ENCODE measurements at places on chromosomes 1 and 21.
A peak's percentile ranks its signal among the peaks of the same experiment; 100 is the strongest.

- no peak for DNase-seq
Observed at GRCh38 chr1:174703309-174703708, 255.5 kb downstream of the GPR52 start.

- peak; percentile 47 for DNase-seq
Observed at GRCh38 chr21:31132574-31133242, 94.4 kb upstream of the KRTAP19-8 start.

GRCh38 chr21:14483296-14483695 lies 62.8 kb downstream of the SAMSN1 start:
- no peak for DNase-seq

DNA sequence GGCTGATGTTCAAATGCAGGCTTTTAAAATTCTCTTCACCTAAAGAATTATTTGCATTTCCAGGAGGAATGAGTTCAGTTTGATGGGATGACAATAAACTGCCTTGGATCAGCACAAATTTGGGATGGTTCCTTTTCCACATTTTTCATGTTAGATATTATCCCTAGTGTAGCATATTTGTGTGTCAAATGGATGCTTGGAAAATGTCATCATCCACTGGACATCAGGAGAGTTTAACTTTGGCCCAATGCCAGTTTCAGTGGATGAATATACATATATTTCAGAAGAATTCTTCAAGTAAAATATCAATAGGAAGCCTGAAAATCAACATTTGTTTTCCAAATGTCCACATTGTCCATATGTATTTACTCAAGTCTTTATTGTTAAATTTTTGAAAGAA lies 116.5 kb upstream of the COL24A1 start:
- DNase-seq: no peak

DNA sequence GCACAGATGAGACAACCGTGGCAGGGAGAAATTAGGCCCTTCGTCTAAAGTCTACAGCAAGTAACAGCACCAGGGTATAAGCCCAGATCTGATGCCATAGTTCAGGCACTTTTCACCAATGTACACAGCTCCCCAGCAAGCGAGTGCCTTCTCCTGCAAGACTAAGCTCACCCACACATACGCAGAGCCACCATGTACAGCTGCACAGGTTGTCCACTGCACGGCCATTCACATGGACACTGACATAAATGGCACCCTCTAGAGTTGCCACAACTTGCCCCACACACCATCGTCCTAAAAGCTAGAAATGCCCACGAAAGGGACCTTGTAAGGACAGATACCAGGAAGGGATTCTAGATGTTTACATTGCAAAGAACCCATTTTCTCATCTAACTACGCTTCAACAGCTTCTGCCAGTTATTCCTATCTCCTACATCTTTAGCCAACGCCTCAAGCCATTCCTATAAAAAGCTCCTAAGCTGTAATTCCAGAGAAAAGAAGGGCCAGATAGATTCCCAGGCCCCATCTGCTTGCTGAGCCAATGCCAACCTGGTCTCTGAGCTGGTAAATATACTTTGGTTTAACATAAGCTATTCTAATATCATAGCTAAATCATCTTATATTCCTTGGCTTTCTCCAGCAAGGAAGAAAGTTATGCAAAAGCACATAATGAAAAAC lies 174.0 kb upstream of the KAZN start:
- no peak for DNase-seq

GRCh38 chr1:229657993-229658755 lies 32.1 kb downstream of the URB2 start:
- DNase-seq: no peak

DNA sequence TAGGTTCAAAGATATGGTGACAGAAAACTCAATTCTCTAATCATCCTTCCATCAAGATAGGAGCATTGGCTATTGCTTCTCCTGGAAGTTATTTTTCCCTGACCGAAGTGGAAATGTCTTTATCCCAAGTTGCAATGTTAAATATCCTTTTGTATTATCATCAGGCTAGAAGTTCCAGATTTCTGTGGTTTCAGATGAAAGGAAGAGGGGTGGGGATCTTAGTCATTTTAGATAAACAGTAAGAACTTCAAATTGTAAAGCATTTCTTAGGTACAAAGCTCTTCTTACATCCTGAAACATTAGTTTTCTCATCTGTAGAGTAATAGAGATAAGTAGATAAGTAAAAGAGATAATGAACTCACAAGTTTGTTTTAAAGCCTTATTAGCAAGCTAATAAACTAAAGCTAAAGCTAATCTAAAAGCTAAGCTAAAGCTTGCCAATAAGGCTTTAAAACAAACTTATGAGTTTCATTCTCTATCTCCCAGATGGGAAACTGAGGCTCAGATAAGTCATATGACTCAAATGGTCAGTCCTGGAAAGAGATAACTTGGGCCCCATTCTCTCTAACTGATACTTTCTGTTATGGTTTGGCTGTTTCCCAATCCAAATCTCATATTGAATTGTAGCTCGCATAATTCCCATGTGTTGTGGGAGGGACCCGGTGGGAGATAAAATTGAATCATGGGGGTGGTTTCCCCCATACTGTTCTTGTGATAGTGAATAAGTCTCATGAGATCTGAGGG lies 99.2 kb upstream of the KCNK2 start:
- DNase-seq: no peak

- no peak for DNase-seq
Observed at GRCh38 chr1:231581859-231582258, 44.7 kb upstream of the DISC1 start.

- no peak for DNase-seq
Observed at GRCh38 chr1:172515927-172516326, 17.0 kb upstream of the SUCO start.

DNA sequence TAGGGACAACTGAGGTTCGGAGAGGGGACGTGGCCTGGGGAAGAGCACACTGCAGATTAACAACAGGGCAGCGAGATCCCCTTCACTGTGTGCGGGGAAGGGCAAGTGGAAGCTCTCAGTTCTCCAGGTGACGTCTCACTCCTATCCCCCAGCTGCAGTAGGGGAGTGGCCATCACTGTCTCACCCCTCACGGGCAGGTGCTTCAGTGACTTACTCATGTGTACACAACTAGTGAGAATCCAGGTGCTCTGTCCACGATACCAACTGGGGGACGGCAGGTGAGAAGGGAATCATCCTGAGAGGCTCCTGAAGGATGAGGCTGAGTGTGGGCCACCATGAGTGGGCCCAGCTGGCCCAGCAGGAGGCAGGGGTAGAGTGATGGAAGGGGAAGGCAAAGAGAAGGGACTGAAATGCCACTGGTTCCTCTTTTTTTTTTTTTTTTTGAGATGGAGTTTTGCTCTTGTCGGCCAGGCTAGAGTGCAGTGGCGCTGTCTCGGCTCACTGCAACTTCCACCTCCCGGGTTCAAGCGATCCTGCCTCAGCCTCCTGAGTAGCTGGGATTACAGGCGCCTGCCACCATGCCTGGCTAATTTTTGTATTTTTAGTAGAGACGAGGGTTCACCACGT lies 25.9 kb downstream of the RHBG start:
- no peak for DNase-seq

DNA sequence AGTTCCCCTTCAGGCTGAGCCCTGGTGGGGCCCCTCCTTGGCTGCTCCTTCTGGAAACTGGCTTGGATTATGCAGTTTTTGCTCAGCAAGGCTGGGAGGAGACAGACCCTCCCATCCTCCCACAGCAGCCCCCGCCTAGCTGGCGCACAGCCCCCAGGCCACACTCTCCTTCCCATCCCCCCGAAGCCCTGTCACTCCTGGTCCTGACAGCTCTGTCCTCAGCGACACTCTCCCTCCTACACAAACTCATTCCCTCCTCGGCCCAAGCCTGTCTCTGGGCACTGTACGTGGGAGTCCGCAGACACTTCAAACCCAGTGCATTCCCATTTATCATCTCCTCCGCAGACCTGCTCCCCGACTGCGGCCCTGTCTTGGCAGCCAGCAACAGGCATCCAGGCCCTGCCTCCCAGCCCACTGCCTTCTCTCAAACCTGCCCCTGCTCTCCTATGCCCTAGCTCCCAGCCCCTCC lies 25.0 kb upstream of the EPHB2 start:
- no peak for DNase-seq

- no peak for DNase-seq
Observed at GRCh38 chr1:32772281-32773017, 44.7 kb downstream of the YARS1 start.

- DNase-seq: no peak
Observed at GRCh38 chr1:10217748-10218441, 7.5 kb downstream of the KIF1B start.

- DNase-seq: no peak
Observed at GRCh38 chr1:96843196-96843595, 121.6 kb downstream of the PTBP2 start.

DNA sequence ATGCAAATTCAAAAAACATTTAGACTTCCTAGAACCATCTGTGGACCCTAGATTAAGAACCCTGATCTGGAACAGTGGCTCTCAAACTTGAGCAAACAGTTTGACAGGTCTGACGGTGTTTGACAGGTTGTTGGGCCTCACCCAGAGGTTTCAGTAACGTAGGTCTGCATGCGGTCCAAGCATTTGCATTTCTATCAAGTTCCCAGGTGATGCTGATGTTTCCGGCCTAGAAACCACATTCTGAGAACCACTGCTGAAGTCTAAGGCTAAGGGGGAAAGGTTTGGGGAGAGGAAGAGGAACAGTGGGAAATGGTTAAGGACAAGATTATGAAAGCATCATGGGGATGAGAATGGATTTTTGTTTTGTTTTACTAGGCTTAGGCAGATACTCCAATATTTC lies 48.6 kb downstream of the MDM4 start:
- DNase-seq: no peak

DNA sequence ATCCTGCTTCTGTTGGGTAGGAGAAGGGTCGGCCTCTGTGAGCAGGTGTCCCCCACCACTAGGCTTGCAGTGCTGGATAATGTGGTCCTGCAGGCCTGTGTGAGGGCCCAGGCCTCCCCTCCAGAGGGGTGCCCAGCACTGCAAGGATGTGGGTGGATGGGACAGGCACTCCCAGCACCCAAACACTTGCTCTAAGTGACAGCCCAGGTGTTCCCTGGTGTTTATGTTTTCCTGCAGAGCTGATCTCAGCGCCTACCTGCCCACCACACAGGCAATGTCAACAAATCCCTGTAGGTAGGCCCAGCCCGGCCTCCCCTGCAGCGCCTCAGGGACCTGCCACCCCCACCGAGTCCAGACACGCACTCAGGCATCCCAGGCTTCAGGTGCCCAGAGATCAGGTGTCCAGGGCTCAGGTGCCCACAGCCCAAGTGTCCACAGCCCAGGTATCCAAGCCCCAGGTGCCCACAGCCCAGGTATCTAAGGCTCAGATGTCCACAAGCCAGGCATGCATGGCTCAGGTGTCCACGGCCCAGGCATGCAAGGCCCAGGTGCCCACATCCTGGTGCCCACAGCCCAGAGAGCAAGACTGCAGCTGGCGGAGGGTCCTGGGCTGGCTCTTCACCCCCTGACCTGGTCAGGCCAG lies 59.2 kb downstream of the WNT9A start:
- DNase-seq: no peak

Measured in stimulated activated naive CD4-positive, alpha-beta T cell (primary cell).